Activated CD4-positive, alpha-beta T cell treated with anti-CD3 and anti-CD28 coated beads, Interleukin-2, amount 50 U/mL, for 16 hours (primary cell): ENCODE measurements at places on chromosomes 11 and 22.

DNA sequence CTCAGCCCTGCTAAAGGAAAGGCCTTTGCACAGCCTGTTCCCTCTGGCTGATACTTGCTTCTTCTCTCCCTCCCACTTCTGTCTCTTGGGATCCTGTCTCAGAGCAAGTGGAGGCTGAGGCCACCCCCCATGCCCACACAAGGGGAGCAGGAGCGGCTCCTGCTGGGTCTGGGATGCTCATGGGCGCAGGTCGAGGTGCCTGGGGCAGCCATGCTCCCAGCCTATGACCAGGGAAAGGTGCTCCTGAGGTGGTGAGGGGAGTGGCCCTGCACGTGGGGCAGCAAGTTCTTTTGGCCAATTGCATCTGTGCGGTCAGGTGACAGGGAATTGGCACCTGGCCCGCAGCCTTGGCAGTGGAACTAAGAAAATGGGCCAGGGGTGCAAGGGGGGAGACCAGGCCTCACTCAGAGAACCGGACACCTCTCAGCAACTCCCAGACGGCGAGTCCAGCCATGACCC, 1.5 kb downstream of the MAPK11 start:
- no peak for DNase-seq

- no peak for DNase-seq
Observed at GRCh38 chr22:48782811-48783511, 1044.7 kb downstream of the BRD1 start.

GRCh38 chr11:66414120-66414934, 6.5 kb upstream of the NPAS4 start:
- DNase-seq: no peak

DNA sequence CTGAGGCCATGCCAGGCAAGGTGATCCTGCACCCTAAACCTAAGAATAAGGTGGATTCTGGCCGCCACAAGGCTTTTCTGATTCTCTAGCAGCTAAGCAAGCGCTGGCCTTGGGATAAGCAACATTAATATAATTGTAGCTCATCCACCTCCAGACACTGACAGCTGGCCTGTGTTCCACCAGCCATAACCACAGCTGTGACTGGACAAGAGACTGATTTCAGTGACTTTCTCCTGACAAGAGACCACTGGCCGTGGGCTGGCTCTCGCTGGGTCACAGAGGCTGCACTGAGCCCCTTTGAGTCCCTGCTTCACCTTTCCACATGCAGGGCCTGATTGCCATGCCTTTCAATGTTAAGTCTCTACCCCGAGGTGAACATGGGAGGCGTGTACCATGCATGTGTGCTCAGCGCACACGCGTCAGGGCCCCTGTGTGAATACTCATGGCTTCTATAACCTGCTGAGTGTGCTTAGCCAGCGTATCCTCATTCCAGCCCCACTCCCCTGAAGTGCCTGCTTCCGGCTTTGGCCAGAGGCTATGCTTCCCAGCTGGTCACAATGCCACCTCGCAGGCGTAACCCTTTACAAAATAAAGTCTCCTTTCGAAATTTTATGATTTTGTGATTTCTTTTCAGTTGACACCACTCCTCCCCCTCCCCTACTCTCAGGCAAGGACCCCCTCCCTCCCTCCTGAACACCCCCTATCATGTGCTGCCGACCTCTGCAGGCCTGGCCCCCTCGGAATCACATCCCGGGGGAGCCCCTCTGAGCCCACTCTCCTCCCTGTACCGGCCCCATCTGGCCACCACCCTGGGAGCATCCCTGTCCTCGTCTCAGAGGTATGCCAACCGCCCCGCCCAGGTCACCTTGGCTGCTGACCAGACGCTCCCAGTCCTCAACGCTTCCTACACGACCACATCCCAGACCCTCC, 128.1 kb downstream of the CTTN start:
- DNase-seq: no peak

GRCh38 chr11:85531191-85531897, 95.8 kb downstream of the DLG2 start:
- no peak for DNase-seq

DNA sequence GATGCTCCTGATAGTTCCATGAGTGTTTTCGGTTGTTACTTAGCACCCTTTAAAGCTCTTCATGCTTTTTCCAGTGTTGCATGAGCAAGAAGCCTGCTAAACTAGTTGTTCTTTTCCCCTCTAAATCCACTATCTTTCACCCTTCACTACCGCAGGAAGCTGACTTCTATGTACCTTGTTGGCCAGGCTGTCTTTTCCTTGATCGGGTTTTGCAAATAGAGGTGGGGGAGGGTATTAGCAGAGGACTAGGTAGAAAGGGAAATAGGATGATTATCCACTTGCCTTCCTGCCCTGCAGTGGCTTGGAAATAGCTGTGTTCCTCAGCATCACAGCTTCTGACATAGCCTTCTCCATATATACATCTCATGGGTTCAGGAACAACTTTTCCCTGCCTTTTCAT, 23.9 kb downstream of the AASDHPPT start:
- DNase-seq: no peak

DNA sequence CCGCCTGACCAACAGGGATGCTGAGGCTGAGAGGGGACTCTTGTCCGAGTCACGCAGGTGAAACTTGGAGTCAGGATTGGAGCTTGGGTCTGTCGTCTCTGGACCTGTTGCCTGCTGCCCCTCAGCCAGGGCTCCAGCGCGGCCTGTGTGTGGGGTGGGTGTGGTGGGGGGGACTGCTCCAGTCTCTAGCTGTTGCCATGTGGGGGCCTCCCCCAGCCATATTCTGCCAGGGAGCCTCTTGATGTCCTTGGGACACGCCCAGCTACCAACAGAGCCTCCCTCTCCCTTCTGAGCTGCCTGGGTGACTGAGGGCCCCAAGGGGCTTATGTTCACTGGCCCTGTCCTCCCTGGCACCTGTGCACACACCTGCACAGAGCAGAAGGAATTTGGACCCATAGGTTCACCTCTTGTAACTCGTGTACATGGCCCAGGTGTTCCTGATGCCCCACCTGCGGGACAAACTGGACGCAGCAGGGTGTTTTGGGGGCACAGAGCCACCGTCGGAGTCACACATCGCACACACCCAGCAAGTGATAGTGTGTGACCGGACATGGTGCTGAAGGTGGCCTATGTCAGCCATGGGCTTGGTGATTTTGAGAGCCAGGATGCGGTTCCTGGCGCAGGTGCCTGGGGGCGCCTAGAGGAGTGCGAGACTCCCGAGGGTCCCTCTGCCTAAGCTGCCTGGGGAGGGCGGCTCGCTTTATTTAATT, 252.3 kb downstream of the TBC1D22A start:
- DNase-seq: no peak

DNA sequence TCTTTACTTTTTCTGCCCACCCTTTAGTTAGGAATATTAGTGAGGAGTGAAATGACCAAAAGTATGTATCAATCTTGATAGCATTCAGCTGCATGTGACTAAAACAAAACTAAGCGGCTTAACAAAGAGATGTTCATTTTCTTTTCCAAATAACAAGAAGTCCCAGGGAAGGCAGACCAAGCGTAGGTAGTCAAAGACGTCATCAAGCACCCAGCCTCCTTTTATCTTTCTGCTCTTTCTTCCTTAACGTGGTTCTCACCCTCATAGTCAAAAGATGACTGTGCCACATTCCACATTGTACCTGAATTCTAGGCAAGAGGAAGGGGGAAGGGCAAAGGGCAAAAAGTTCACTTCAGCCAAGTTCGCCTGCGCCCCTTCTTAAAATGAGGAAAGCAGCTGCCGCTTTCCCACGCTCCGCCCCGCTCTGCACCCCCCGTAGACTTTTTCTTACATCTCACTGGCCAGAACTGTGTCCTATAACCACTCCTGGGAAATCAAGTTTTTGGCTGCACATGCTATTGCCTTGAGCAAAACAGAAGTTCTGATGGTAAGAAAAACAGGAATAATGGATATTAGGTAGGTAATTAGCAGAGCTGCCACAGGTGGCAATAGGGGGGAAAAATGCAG, 14.6 kb upstream of the PGM2L1 start:
- no peak for DNase-seq

- peak; percentile 21 for DNase-seq
Observed at GRCh38 chr11:69801513-69802335, 17.5 kb downstream of the FGF3 start.

DNA sequence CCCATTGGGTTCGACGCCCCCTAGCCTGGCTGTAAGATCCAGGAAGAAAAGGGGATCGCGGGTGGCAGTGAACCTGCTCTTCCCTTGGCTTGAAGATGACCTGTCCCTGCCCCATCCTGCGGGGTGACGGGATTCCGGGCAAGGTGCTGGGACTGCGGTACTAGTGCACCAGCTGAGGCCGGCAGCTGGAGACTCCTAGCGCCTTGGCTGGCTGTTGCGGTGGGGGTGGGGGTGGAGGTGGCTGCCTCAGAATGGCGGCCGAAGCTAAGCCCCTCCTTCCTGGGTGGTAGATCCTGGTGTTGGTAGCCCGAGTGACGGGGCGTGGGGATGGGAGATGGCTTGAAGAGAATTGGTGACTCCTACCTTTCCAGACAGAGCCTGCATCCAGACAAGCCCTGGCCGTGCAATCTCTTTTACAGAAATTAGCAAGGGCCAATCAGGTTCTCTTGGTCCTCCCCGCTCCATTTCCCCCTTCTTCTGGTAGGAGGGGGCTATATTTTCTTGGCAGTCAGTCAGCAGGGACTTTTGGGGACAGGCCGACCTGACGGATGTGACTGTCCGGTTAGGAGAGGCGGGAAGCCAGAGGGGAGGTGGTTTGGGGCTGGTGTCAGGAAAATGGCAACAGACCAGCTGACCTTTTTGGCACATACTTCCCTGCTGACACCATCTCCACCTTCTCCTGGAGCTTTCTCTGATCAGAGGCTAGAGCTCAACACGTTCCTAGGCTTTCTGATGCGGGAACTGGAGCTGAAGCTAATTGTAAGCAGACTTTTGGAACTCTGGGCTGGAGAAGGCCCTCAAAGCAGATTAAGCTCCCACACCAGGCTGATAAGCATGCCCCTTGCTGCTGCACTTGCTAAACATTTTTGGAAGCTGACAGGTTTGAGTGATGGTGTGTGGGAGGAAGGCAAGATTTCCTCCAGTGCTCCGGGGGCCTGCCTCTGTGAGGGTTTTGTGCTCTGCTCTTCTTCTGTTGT, 2.0 kb downstream of the NAV2 start:
- DNase-seq: no peak

DNA sequence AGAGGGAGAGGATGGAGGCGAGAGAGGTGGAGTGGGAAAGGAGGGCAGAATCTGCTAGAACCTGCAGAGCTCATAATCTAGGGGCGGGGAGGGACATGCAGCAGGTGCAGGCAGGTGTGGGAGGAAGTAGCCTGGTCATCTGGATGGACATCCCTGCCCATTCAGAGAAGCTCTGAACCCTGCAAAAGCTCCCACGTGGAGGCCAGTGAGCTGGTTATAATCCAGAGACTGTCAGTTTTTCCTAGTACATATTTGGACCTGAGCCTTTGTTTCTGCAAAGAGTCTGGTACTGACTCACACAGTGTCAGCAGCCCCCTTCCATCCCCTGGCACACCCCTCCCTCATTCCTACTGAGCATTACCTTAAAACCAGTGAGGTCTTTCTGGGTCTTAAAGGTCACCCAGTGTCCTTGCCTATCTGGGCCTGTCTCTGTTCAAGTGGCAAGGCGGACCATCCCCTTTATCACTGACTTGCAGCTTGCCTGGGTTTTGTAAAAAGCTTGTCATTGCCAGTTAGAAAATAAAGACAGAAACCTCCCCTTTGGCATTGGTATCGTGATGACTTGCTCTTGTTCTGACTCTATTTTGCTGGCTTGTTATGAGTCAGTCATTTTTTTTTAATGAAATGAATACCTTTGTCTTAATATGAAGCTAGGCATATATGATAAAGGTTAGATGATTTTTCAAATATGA, 26.1 kb downstream of the PTPRJ start:
- DNase-seq: peak; percentile 94

- DNase-seq: no peak
Observed at GRCh38 chr11:100760744-100761143, 73.7 kb downstream of the ARHGAP42 start.

DNA sequence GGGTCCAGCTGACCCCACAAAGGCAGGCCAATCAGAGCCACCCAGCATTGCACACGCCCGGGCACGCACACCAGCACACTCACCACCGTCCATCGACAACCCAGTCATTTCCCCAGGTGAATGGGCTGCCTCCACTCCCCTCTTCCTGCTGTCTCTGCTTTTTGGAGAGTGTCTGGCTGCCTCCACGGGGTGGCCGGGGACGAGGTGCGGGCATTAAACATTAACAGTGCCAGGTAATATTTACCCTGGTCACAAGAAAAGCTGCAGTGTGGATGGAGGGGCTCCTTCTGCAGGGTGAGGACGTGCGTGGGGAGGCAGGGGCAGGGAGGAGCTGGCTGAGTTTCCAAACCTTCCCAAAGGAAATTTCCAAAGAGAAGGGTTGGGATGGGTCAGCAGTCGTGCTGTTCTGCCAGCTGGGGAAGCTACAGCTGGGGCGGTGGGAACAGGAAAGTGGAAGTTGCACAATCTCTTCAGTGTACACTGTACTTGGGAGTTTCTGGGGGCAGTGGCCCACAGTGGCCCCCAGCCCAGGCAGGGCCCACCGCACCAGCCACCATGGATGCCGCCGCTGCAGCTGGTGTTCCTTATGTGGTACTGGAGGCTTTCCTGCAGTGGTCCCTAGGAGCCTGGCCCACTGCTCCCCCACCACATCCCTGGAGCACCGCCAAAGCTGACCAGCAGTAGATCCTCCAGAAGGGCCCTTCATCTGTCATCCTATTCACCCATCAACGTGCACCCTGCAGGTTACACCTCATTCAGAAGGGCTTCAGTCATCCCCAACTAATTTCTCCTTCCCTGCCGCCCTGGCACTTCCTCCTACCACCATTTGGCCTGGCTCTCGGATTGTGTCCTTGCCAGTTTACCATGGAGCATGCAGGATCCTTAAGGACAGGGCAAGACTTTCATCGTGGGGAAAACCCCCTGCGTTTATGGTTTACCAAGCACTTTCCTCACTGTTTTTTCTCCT, at the start of gene FXYD2:
Gene FXYD2, minus strand, starts transcription at position 174 of the 967 bp plus-strand sequence. Its CDS starts 66 bp downstream, at position 108.
- no peak for DNase-seq

- DNase-seq: no peak
Observed at GRCh38 chr11:71539017-71539416, 1.2 kb downstream of the KRTAP5-8 start.

DNA sequence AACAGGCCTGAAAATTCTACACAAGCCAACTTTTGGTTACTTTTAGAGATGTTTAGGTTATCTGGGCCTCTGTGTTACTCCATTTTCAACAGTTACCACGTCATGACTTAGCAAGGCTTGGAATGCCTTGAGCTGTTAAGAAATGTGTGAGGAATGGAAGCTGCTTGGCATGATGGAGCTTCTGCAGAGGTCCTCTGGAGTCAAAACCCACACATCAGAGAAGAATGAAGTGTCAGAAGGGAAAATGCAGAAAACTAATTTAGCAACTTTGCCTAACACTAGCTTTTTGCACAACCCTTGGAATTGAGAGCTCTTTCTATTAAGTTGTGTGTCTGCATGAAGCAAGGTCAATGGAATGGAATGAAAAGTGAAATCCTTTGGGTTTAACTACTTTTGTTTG, 27.4 kb downstream of the FAT3 start:
- DNase-seq: no peak

DNA sequence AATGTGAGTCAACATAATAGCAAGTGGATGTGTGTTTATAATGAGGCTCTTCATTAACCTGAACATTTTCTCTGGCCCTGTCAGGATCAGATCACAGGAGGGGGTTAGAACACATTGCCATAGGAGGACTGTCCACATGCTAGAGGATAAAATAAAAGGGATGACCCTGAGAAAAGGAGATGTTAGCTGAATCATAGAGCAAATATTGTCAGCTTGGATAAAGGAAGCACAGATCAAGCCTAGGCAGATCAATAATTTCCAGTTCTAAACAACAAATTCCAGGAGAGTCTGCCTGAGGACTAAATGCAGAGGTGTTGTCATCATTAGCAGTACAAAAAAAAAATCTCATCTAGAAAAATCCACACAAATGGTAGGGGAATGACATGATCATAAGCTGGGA, 337.9 kb downstream of the LRRC4C start:
- DNase-seq: no peak
